ENCODE measurements at places on chromosomes 4 and X. TPM values are rescaled to one million over a fixed set of nuclear protein-coding genes. Genes with fewer than 3 reads are reported as not detected.

- no peak for DNase-seq
These were observed 57.2 kb upstream of the MAML3 start for GRCh38 chr4:140211161-140211560.

DNA sequence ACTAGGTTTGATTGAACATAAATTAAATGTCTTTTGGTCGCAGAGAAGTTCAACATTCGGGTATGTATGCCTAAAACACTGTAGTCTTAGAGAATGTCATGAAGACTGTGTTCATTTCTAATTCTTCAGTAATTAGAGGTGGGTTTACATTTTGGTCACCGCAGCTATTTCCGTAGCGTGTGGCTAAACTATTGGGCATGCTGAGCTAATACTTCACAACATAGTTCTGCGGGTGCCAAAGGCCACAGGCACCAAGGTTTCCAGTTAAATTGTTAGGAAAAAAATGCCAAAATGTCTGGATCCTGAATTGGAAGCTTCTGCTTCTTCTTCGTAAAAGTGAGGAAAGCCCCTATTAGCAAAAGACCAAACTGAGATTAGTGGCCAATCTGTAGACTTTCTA lies 25.1 kb downstream of the SMIM31 start:
- DNase-seq: no peak

DNA sequence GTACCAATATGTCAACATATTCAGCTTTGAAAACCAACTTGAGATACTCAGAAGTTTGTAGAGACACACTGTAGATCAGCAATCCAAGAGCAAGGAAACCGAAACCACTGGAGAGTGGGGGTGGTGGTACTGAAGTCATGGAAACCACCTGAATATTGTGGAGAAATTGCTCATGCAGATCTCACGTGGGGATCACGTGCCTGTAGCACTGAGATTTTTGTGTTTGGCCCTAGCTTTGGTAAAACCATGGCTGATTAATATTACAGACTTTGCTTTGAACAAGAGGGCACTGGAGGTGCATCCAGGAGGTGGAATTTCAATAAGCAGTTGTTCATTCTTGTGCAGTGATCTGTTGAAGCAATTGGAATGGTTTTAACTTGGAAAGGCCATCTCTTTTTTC lies 47.2 kb downstream of the GBA3 start:
- DNase-seq: peak; percentile 6

GRCh38 chrX:6545712-6546111 lies 10.8 kb upstream of the VCX3A start:
- no peak for DNase-seq

GRCh38 chrX:109987884-109988283 lies 15.0 kb upstream of the TMEM164 start:
- no peak for DNase-seq

DNA sequence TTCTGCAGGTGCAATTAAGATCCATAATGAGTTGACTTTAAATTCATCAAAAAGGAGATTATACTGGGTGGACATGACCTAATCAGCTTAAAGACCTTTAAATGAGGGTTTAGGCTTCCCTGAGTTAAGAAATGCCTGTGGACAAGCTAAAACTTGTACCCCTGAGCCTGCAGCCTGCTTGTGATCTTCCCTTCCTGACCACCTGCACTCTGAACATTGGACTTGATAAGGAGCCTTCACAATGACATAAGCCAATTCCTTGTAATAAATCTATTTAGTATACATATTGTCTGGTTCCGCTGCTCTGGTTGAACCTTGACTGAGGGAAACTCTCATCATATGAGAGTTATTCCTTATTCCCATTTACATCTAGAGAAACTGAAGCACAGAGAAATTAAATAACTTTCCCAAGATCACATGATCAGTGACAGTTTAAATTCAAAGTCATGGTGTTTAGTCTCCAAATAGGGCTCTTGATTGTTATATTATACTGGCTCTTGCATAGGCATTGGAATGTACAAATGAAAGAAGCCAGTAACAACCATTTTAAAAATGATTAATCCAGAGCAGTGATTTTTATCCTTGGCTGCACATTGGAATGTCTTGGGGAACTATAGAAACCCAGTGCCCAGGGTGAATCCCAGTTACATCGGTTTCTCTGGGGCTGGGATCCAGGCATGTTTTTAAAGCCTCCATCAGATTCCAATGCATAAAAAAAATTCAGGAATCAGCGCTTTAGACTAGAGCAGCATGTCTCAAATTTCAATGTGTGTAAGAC lies 136.1 kb downstream of the MSL3 start:
- DNase-seq: no peak

GRCh38 chr4:79081973-79082372 lies 142.7 kb upstream of the PAQR3 start:
- no peak for DNase-seq

DNA sequence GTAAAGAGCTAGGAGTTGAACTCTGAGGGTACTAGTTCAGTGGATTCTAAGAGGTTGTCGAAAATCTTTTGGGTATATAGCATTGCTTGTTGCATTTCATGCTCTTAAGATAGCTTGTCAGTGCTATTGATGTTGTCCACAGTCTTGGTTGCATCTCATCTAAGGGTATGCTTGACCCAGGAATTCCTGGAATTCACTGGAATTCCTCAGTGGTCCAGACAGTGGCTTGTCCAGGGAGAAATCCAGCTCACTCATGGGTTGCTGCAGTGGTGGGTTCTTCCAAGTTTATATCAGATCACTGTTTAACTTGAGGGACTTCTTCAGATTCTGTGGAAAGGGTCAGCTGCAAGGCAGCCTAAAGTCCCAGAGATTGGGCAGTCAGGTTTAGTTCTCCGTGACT lies 29.8 kb upstream of the SMARCAD1 start:
- no peak for DNase-seq

DNA sequence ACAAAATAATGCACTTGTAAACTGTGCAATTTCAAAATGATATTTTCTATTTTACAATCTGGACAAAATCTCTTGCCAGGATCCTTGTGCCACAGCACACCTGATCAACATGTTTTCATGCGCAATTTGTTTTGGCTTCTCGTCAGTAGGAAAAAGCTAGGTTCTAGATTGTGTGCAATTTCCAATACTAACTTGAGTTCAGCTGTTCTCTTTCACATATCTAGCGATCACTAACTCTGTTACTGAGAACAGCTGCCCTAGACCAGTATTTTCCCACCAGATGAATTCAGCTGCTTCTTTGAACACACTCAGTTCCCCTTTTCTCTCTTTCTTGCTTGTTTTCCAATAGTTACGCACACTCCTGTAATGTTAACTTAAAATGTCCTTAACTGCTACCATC lies 131.2 kb downstream of the MAGEB5 start:
- no peak for DNase-seq

- DNase-seq: no peak
These were observed 30.7 kb downstream of the HS3ST1 start for GRCh38 chr4:11397819-11398610.

DNA sequence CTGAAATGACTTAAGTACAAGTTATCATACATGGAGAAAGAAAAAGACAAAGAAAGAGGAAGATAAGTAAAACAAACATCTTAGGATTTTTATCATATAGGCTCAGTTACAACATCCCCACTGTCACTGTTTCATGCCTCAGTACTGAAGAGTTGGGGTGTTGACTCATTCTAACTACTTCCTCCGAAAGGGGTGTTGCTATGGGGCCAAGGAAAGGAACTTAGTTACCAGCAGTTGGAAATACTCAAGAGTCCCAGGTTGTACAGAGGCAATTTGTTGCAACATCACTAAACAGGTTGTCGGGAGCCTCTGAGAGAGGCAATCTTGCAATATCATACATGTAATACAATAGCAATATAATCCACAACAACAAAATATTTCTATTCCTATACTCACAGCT lies 1264.7 kb downstream of the PCDH7 start:
- no peak for DNase-seq

DNA sequence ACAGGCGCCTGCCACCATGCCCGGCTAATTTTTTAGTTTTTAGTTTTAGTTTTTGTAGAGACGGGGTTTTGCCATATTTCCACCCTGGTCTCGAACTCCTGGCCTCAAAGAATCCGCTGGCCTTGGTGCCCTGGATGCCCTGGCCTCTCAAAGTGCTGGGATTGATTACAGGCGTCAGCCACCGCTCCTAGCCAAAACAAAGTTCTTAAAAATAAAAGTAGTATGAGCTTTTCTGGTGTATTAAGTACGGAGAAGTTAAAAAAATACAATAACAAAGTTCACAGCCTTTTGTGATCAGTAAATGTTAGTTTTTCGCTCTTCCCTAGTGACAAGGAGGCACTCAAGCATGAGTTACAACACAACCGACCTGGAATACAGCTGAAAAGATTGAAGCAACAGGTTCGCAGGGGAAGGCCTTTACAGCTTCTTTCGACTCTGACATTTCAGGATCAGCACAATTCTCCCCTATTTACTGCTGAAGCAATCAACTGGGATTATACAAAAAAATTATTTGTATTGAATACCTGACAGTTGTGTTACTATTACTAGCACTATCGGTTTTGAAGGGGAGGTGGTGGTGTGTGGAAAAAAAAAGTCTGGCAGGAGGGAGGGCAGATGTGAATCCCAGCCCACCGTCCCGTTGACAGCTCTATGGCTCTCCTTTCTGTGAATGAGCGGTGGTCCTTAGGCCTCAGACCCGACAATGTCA lies 893 bp upstream of the METAP1 start:
- DNase-seq: no peak

DNA sequence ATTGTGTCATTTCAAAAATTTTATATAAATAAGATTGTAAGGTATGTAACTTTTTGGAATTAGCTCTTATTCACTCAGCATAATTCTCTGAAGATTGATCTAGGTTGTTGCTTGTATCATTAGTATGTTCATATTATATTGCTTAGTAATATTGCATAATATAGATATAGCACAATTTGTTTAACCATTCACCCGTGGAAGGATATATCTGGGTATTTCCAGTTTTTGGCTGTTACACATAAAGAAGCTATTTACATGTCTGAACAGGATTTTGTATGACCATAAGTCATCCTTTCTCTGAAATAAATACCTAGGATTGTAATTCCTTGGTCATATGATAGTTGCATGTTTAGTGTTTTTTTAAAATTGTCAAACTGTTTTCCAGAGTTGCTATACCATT lies 82.5 kb downstream of the CPEB2 start:
- no peak for DNase-seq

DNA sequence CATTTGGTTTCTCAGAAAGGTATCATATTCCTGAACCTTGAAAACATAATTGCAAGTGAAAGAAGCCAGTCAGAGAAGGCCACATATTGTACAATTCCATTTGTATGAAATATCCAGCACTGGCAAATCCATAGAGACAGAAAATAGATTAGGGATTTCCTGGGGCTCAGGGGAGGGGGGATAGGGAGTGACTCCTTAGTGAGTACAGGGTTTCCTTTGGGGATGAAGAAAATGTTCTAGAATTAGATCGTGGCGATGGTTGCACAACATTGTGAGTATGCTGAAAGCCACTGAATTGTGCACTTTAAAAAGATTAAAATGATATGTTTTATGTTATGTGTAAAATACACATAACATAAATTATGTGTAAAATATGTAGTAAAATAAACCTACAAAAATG lies 10.3 kb downstream of the XPNPEP2 start:
- no peak for DNase-seq

DNA sequence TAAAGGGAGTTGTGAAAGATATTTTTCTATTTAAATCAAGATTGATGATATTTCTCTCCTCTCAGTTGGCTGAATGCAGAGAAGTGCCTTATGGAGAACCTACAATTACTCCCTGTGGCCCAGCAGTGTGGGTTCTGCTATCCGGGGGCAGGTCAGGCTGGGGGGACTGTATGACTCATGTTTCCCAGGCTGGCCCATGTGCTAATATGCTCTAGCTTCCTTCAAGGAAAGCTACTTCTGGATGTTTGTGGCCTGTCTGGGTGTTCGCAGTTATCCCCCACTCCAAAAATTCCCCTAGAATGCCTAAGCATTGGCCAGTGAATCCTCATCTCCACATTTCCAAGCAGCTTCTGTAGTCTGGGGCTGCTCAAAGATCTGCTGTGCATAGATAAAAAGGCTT lies 58.9 kb upstream of the SPP1 start:
- no peak for DNase-seq

DNA sequence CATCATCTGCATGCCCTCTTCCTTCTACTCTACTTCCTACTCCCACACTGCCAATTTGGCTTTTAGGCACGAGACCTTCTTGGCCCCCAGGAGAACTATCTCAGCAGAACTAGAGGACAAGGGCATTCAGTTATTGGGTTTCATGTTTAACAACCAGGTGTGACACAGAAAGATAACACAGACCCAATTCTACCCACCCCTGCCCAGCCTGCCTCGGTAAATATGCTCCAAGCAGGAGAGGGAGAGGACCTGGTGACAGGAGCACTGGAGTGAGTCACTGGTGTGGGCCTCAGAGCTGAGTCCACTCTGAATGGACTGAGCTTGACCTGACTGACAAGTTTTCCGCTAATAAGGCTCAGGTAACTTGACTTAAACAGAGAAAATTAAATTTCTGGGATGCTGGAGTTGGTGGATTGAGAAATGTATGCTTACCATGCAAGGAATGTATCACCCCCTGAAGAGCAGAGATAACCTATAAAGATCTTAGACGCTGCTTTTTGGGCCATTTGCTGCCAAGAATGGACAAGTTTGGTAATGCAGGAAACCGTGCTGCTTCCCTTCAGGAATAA lies 52.5 kb downstream of the CASP3 start:
- DNase-seq: no peak

DNA sequence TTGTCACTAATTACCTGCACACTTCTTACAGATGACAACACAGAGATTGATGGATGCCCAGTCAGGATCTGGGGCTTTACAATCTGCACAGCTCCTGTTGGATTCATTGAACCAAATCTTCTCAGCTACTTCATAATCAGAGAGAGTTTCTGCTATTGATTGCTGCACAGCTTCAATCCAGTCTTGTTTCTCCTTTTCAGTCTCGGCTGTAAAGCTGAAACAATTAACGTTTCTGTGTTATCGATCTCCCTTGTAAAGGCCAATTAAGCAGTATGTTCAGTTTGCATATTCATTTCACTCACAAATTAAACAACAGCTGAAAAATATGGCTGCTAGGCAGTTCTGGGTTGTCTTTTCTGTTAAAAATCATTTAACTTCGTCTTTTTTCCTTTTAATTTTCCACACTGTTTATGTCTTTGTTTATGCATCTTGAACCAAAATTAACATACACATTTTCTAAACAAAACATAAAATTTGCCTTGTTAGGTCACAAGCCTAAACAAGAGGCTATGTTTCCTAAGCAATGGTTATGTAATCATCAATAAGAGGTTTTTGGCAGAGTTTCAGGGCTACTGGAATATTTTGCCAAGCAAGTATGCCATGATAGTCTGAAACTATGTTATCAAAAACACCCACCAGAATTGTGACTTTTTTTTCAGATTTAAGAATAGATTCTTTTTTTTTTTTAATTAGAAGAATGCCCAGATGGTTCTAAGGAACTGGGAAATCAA lies 79.2 kb downstream of the ARAP2 start:
- DNase-seq: peak; percentile 50

Gene IL13RA2
- total RNA-seq: 3.3 TPM

Gene CENPVL2
- not detected for total RNA-seq

Gene SLC7A11
- 3.9 TPM for total RNA-seq

Gene SPANXA1
- total RNA-seq: not detected

Gene NAA11
- total RNA-seq: not detected

Gene FAM133A
- not detected for total RNA-seq

Gene ESX1
- not detected for total RNA-seq

Data from lung (tissue), 17 donors.